ENCODE measurements at places on chromosomes 5 and 9.

GRCh38 chr9:132742821-132743311 lies 72.6 kb downstream of the GTF3C4 start:
- DNase-seq, result no peak

- DNase-seq, result no peak
Observed at GRCh38 chr5:106862450-106863193, 808.1 kb downstream of the EFNA5 start.

- DNase-seq, result peak; percentile 26
Observed at GRCh38 chr9:5608298-5609225, 20.3 kb upstream of the RIC1 start.

- no peak for DNase-seq
Observed at GRCh38 chr5:180563994-180564393, 27.3 kb downstream of the SCGB3A1 start.

DNA sequence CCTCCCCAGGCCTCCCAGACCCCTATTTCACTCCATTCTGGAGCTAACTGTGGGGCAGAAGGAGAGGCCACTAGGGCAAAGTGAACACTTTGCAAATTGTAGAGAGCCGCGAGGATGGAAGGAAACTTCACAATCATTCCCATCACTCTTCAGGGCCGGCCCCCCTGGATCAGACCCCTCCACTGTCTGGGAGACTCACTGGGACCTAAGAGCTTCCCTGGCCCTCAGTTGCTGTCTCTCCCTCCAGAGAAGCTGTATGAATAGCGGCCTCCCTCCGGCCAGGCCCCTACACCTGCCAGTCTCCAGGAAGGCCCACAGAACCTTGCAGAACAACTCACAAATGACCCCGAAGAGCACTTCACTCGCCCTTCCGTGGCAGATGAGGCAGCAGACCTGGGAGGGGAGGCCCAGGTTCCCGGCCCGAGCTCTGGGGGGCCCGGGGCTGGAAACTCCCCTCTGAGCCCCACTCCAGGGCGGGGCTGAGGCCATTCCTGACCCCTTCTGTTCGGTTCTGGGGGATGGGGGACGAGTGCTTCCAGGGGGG lies 141.9 kb upstream of the IER5L start:
- DNase-seq, result no peak

DNA sequence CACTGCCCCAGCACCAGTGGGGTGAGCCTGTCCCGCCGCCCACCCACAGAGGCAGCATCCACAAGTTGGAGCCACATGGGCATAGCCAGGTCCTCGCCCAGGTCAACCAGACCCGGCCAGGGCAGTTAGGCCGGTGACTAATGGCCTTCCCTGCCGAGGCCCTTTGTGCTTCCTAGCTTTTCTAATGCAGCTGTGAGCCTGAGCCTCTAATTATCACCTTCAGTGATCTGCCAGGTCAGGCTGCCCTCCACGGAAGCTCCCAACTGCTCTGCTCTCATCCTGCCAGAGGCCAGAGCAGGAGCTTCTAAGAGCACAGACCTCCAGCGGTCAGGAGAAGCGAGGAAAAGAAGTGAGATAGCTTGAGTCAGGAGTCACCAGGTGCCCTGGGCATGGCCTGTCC lies 87.1 kb upstream of the PPP1R26 start:
- no peak for DNase-seq

DNA sequence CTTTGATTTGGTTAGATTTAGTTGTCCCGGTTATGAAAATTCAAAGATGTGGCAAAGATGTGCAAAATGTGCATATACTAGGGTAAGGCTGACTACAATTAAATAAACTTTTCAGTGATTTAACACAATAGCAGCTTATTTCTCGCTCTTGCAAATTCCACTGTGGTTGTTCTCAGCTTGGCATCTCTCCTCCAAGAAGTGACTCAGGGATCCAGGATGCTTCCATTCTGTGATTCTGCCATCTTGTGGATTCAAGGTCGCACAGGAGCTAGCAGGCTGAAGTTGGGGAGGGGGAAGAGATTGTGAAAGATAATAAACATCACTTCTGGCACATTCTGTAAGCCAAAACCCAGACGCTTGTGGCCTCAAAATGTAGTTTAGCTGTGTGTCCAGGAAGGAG lies 60.1 kb upstream of the TGFBR1 start:
- DNase-seq, result no peak

GRCh38 chr5:41883243-41883642 lies 13.0 kb upstream of the OXCT1 start:
- DNase-seq, result no peak

DNA sequence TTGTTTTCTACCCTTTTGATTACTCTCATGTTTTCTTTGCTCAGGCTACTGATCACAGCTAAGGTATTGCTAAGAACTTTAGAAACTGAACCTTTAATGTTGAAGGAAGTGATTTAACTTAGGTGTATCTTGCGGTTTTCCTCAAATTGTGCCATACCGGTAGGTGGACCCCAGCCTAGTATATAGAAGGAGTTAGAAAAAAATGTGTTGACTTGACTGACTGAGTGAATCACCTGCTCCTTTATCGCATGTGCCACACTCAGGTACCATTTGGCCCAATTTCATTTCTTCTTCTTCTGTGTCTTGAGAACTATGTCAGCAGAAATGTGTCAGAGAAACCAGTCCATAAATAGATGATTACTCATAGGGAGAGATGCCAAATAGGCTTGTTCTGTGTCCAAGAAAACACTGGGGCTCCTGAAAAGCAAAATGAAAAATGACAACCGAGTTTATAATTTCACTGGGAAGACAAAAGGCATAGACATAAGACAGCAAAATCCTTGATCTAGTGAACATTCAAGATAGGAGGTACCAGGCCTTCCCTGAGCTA lies 19.4 kb downstream of the PLPPR1 start:
- DNase-seq, result no peak

GRCh38 chr5:124706729-124707361 lies 39.6 kb downstream of the ZNF608 start:
- no peak for DNase-seq
